ENCODE measurements at places on chromosomes 7 and 10. TPM values are rescaled to one million over a fixed set of nuclear protein-coding genes. Genes with fewer than 3 reads are reported as not detected.
A peak's percentile ranks its signal among the peaks of the same experiment; 100 is the strongest.

- H3K4me1 ChIP-seq: peaks cover 1% of the 10 kb centered on the region
- H3K27me3 ChIP-seq: peaks cover 4% of the 10 kb centered on the region
- no peak overlapping the region for H3K27ac ChIP-seq
Measured at GRCh38 chr7:32217341-32218153, 147.3 kb upstream of the PDE1C start.

- no peaks in the 10 kb centered on the region for H3K36me3 ChIP-seq
- H3K27me3 ChIP-seq: peaks cover 10% of the 10 kb centered on the region
- peaks cover 10% of the 10 kb centered on the region for H3K4me1 ChIP-seq
- no peak overlapping the region for H3K4me3 ChIP-seq
- no peak overlapping the region for H3K27ac ChIP-seq
- DNase-seq: no peak
Measured at GRCh38 chr7:87144173-87144657, 8.0 kb upstream of the DMTF1 start.

DNA sequence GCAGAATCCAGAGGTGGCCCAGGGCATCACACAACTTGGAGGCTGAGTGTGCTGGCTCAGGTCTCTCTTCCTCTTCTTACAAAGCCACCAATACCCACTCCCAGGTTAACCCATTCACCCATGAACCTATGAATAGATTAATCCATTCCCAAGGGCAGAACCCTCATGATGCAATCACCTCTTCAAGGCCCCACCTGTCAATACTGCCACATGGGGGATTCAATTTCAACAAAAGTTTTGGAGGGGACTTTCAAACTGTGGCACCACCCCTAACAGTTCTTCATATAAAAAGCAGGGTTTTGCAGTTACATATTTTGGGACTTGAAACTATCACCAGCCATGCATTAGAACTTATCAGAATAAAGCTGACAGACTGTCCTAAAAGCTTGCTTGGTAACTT is 193.6 kb upstream of the RNF32 start:
- H3K4me3 ChIP-seq: no peak overlapping the region
- peaks cover 18% of the 10 kb centered on the region for H3K27me3 ChIP-seq
- no peak overlapping the region for H3K27ac ChIP-seq
- DNase-seq: no peak

ZMYND11 gene
- total RNA-seq: 41.3 TPM

MMD2 gene
- total RNA-seq: not detected

GRCh38 chr10:33878238-33878786 is 543.8 kb upstream of the NRP1 start:
- H3K27me3 ChIP-seq: peaks cover 4% of the 10 kb centered on the region
- H3K4me3 ChIP-seq: no peak overlapping the region
- no peaks in the 10 kb centered on the region for H3K36me3 ChIP-seq
- no peaks in the 10 kb centered on the region for H3K4me1 ChIP-seq
- no peak for DNase-seq

- no peaks in the 10 kb centered on the region for H3K27me3 ChIP-seq
- H3K4me3 ChIP-seq: peak overlapping the region; percentile 98
- no peak for DNase-seq
- peaks cover 45% of the 10 kb centered on the region for H3K4me1 ChIP-seq
- H3K36me3 ChIP-seq: peaks cover 5% of the 10 kb centered on the region
Measured at GRCh38 chr10:60731134-60731885, 47.0 kb upstream of the CDK1 start.

LRRC4 gene
- 0.34 TPM for total RNA-seq

- no peak for DNase-seq
- peaks cover 6% of the 10 kb centered on the region for H3K36me3 ChIP-seq
- H3K27ac ChIP-seq: no peak overlapping the region
- H3K4me3 ChIP-seq: no peak overlapping the region
Measured at GRCh38 chr10:69710008-69710888, 80.2 kb downstream of the FAM241B start.

DNA sequence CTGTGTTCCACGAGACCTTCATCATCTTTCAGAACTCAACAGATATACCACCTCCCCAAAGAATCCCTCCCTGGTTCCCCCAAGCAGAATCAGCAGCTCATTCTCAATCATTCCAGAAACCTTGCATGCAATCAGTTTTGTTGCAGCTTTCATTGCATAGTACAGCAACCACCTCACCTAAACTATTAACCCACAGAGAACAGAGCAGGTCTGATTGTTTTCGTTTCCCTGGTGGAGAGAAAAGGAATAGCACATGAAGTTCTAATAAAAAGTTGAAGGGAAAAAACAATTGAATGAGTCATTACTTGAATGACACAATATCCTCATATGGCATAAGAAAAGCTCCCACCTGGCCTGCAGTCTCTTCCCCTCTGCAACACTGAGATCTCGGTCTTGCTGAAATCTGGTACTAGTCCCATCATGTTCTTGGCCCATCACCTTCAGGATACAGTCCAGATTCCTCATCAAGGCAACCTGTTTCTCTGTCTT is 147.1 kb upstream of the GDF10 start:
- H3K4me3 ChIP-seq: no peak overlapping the region
- no peaks in the 10 kb centered on the region for H3K4me1 ChIP-seq
- H3K27me3 ChIP-seq: no peaks in the 10 kb centered on the region
- H3K36me3 ChIP-seq: no peaks in the 10 kb centered on the region

- no peaks in the 10 kb centered on the region for H3K27me3 ChIP-seq
- no peaks in the 10 kb centered on the region for H3K4me1 ChIP-seq
- no peaks in the 10 kb centered on the region for H3K36me3 ChIP-seq
- H3K27ac ChIP-seq: no peak overlapping the region
- H3K4me3 ChIP-seq: no peak overlapping the region
Measured at GRCh38 chr7:120337308-120337907, 64.4 kb downstream of the KCND2 start.

DNA sequence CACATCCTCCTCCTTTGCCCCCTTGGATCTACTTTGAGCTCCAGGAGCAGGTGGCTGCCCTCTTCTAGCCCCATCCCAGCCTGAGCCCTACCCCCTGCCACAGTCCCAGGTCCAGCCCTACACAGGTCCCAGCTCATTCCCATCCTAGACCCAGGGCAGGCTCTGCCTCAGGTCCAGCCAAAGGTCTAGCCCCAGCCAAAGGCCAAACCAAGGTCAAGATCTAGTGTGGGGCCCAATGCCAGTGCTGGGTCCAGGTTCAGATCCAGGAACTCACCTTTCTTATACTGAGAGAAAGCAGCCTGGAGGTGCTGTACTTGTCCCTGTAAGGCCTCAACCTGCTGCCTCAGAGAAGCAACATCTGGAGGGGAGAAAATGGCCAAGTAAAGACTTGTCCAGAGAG is 8.5 kb downstream of the SFTPD start:
- no peak for DNase-seq
- H3K4me3 ChIP-seq: no peak overlapping the region
- no peaks in the 10 kb centered on the region for H3K36me3 ChIP-seq
- peaks cover 59% of the 10 kb centered on the region for H3K27me3 ChIP-seq
- H3K27ac ChIP-seq: no peak overlapping the region
- peaks cover 8% of the 10 kb centered on the region for H3K4me1 ChIP-seq

DNA sequence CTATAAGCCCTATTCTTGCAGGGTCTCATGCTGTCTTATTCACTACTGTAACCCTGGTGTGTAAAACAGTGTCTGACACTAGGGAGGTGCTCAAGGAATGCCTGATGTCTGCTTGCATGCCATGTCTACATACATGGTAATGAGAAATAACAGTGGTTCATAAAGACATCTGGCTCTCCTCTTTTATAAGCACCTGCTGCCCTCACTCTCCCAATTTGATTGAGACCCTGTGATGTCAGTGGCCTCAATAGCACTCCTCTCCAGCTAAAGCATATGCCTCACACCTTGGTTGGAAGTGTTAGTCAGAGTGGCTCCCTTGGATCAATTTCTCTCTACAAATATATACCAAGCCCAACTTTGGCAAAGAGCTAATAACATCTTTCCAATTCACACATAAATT is 30.6 kb downstream of the ANK3 start:
- H3K27me3 ChIP-seq: no peaks in the 10 kb centered on the region
- H3K27ac ChIP-seq: no peak overlapping the region
- no peaks in the 10 kb centered on the region for H3K4me1 ChIP-seq
- H3K36me3 ChIP-seq: peaks cover 2% of the 10 kb centered on the region
- no peak overlapping the region for H3K4me3 ChIP-seq
- DNase-seq: no peak

DNA sequence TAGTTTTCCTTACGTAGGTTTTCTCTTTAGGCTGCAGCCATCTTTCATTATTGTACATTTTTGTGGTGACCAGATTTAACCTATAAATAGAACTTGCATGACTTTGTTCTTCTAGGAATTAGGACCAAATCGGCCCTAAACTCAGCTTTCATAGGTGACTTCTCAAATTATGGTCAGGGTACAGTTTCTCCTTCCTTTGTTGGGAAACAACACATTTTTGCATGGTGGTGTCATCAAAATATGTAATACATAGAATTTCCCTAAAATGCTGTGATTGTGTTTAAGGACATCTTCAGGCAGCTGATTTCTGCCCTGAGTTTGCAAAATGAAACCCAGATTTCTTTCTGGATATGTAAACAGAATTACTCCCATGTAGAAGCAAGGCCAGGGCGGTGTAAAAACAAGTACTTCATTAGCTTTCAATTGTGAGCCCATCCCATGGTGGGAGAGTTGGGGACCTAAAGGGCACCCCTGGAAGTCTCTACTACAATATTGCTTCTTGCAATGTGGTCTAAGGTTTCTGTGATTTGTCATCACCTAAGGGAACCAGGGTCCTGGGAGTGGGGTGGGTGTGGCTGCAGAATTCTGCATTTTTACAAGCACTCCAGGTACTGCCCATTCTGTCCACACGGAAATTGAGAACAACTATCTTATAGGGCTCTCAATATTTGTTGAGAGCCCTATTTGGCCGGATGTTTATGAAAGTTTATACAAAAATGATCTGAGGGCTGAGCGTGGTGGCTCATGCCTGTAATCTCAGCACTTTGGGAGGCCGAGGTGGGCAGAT is 121.0 kb upstream of the FAM171A1 start:
- H3K27me3 ChIP-seq: peaks cover 45% of the 10 kb centered on the region
- H3K4me3 ChIP-seq: no peak overlapping the region
- H3K27ac ChIP-seq: no peak overlapping the region
- H3K4me1 ChIP-seq: no peaks in the 10 kb centered on the region
- no peak for DNase-seq

GRCh38 chr7:35519971-35520809 is 174.7 kb downstream of the HERPUD2 start:
- no peak for DNase-seq

DNA sequence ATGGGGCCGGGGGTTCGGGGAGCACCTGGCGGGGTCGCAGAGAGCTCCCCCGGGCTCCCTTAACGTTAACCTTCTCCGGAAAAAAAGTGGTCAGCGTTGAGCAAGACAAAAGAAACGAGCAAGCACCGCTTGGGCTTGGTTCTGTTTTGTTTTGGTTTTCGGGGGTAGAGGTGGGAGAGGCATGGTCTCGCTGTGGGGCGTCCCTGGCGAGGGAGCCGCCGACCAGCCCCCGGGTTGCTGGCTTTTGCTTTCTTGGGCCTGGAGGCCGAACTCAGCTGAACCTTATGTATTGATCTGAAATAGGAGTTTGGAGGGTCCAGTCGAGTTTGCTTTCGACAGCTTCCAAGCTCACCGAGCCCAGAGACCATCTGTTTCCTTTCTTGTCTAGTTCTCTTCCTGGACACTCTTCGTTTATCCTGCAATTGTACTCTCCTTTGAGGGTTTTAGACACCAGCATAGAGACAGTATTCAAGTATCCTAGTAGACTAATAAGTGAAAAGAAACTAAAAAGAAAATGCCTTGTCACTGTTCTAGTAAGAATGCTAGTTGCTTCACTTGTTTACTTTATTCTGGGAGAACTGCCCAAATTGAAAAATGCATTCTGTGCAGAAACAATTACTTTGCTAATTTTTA is 980 bp downstream of the FHIP2A start:
- peak overlapping the region; percentile 93 for H3K4me3 ChIP-seq
- H3K27ac ChIP-seq: peak overlapping the region; percentile 96

- no peaks in the 10 kb centered on the region for H3K4me1 ChIP-seq
- H3K36me3 ChIP-seq: no peaks in the 10 kb centered on the region
- DNase-seq: no peak
- no peaks in the 10 kb centered on the region for H3K27me3 ChIP-seq
Measured at GRCh38 chr10:23804125-23804524, 365.2 kb downstream of the OTUD1 start.

DNA sequence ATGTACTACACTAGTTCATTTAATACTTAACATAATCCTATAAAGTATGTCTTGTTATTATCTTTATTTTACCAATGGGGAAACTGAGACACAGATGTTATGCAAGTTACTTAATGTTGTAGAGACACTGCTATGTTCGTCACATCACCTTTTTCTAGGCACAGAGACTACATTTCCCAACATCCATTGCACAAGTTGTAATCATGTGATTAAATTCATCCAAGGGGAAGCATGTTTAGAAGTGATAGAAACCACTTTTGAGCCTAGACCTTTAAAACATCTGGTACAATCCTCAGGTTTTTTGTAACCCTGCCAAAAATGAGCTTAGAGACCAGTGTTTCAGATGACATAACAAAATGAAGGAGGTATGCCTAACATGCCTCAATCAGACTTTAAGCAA is 386.8 kb upstream of the HPS1 start:
- H3K27ac ChIP-seq: no peak overlapping the region
- DNase-seq: no peak
- no peaks in the 10 kb centered on the region for H3K36me3 ChIP-seq
- H3K4me1 ChIP-seq: no peaks in the 10 kb centered on the region

DNA sequence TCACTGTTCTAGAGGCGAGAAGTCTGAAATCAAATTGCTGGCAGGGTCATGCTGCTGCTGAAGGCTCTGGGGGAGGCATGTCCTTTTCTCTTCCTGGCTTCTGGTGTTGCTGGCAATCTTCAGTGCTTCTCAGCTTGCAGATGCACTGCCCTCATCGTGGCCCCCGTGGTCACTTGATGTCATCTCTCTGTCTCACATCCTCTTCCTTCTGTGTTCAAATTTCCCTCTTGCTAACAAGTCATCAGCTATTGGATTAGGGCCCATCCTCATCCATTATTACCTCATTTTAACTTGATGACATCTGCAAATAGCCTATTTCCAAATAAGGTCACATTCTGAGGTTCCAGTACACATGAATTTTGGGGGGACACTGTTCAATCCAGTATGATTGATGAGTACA is 36.6 kb upstream of the SRGN start:
- no peaks in the 10 kb centered on the region for H3K36me3 ChIP-seq
- H3K27me3 ChIP-seq: no peaks in the 10 kb centered on the region
- DNase-seq: no peak
- H3K4me3 ChIP-seq: peak overlapping the region; percentile 53
- H3K4me1 ChIP-seq: peaks cover 10% of the 10 kb centered on the region

CPED1 gene
- 0.99 TPM for total RNA-seq

GRCh38 chr10:23693501-23693901 is 254.6 kb downstream of the OTUD1 start:
- H3K4me1 ChIP-seq: peaks cover 2% of the 10 kb centered on the region
- no peak overlapping the region for H3K4me3 ChIP-seq
- no peak for DNase-seq
- H3K27ac ChIP-seq: no peak overlapping the region
- no peaks in the 10 kb centered on the region for H3K36me3 ChIP-seq
- H3K27me3 ChIP-seq: peaks cover 65% of the 10 kb centered on the region

DNA sequence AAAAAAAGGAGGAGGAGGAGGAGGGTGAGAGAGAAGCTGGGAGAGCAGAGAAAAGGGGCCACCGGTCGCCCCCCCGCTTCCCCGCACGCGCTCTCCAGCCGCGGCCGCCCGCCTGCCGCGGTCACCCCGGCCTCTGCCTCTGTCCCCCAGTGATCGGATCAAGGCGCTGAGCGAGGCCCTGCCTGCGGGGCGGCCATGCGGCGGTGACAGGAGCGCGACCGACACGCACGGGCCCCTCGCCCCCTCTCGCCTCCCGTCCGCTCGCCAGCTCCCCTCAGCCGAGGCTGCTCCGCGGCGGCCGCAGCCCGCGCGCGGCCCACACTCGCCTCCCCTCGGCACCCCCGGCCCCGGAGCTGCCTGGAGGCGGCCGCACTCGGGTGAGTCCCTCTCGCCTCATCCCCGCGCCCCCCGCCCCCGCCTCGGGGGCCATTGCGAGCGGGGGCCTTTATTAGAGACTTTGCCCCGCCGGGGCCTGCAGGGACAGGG is at the start of gene GTF2I:
Gene GTF2I (plus strand): TSS at position 27 of the 486 bp plus-strand sequence. CDS start 31,411 bp downstream, outside the sequence.
- H3K36me3 ChIP-seq: no peaks in the 10 kb centered on the region
- H3K27me3 ChIP-seq: no peaks in the 10 kb centered on the region
- H3K4me1 ChIP-seq: peaks cover 45% of the 10 kb centered on the region
- peak within 1 kb of the TSS; percentile 96 for H3K4me3 ChIP-seq
- peak within 1 kb of the TSS; percentile 98 for H3K27ac ChIP-seq

Measured in T-helper 17 cell (primary cell).